CD4-positive, alpha-beta T cell treated with Interleukin-6 at 100 ng/mL for 8 hours (primary cell): ENCODE measurements at places on chromosomes 1 and 21.

DNA sequence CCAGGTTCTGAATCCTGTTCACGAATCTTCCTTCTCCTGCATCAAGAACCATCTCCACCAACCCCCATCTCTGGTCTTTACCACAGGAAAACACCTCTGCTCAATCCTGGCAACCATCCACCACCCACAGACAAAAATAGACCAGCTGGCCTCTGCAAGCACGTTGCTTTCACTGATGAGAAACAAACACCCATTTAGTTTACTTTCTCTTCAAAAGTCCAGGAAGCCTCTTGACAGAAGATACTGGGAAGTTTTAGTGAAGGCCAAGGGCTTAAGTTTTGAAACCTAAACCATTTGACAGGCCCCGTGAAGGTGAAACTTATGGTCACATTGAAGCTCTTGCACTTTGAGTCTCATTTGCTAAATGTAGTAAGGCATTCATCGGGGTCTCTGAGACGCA is 122.6 kb upstream of the PPP2R5A start:
- DNase-seq = peak; percentile 22

GRCh38 chr1:61604261-61604660 is 120.7 kb downstream of the TM2D1 start:
- no peak for DNase-seq

GRCh38 chr1:31624309-31624708 is 6.8 kb downstream of the HCRTR1 start:
- DNase-seq = no peak

DNA sequence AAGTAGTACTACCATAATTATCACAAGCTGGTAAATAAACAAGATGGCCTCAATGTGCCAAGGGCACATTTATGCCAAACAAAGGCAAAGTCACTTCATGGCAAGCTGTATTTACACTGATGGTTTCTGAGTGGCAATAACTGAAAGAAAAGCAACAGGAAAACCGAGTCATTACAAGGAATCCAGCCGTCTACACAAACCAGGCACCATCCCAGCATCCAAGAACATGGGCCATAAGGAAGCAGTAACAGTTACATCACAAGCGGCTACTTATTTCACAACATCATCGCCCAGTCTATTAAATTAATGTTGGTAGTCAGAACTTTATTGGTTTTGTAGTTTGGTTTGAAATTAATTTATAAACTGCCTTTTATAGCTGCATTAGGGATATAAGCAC is 214.2 kb downstream of the RERE start:
- DNase-seq = no peak

GRCh38 chr1:18649693-18650370 is 19.2 kb downstream of the PAX7 start:
- no peak for DNase-seq

GRCh38 chr21:43194303-43195120 is 25.7 kb downstream of the CRYAA start:
- no peak for DNase-seq

GRCh38 chr1:233364695-233365539 is 37.4 kb downstream of the MAP3K21 start:
- no peak for DNase-seq

GRCh38 chr1:117735045-117735992 is 129.5 kb downstream of the TENT5C start:
- DNase-seq = peak; percentile 52

DNA sequence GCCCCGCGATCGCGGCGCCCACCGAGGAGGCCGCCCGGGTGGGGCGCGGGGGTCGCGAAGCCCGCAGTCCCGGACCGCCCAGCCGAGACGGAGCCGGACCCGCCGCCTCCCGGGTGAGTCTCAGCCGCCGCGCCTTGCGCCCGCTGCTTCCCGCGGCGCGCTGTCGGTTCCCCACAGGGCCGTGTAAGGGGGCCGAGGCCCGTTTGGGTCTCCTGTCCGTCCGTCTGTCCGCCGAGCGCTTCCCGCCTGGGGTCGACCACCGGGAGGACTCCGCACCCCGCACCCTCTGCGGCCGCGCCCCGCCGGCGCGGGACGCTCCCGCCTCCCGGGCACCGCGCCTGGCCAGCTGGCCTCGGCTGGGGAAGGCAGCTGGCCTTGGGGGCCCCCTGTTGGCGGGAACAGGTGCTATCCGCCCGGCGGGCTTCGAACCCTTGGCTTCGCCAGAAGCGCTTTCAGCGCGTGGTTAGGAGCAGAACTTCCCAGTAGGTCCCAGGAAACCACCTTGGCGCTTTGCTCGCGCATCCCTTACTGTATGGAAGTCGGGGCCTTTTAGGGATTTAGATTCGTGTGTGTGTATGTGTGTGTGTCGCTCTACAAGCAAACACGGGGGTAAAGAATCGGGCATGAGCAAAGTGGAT is 414 bp downstream of the TMEM51 start:
- no peak for DNase-seq

- DNase-seq = no peak
Observed at GRCh38 chr1:212622906-212623305, 14.3 kb downstream of the ATF3 start.

DNA sequence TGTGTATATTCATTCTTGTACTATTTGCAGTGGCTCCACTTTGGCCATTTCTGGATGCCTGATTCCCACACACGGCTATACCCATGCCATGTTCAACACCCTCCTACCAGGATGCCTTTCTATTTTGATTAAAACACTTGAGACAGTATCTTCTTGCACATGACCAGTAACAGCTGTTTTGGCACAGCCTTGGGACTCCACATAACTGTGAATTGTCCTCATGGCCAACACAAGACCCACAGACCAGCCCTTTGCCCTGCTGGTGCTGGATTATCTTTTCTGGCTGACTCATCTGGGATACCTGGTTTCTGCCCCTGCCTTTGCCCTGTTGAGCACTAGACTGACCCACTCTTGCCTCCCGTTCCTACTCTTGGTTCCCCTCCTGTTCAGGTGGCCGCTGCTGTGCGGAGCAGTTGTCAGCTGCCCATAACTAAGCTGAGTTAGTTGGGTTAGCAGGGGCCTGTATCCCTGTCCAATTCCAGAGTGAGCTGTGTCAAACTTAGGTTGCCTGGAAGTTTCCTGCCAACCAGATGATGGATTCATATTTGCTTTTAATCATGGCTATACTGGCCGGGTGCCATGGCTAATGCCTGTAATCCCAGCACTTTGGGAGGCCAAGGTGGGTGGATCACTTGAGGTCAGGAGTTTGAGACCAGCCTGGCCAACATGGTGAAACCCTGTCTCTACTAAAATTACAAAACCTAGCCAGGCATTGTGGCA is 10.8 kb upstream of the EYA3 start:
- DNase-seq = no peak

DNA sequence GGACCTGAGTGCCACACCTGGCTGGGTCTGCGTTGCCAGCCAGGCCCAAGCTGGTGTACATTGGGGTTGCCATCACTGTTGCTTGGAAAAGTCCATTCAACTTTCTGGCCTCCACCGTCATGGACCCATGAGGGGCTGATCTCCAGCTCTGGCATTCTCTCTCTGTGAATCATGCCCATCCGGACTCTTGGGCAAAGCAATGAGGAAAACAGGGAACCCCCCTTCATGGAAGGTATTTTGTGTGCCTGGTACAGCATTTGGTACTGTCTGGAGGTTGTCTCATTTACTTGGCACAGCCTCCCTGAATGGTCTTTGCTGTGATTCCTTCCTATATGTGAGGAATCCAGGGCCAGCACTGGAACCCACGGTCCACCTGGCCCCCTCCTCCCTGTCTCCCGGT is 99.4 kb downstream of the FOXD2 start:
- no peak for DNase-seq

- DNase-seq = no peak
Observed at GRCh38 chr21:39047046-39047445, 136.2 kb downstream of the PSMG1 start.

- DNase-seq = no peak
Observed at GRCh38 chr1:57894315-57894714, 470.5 kb upstream of the DAB1 start.

DNA sequence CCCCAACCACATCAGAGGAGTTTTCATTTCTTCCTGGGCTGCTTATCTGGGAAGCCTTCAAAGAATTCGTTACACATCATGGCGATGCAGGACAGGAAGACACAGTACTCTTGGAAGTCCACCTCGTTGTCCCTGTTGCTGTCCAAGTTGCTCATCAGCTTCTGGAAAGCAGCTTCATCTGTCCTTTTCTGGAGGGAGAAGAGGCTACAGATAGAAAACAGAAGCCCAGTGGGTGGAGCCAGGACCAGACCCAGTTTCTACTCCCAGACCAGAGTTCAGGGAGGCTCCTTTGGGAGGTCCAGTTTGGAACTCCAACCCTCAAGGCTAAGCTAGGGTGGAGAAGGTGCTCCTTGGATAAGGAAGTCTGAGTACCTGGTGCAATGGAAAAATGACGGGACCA is 1.9 kb downstream of the S100A4 start:
- no peak for DNase-seq

- DNase-seq = no peak
Observed at GRCh38 chr1:205664399-205665017, 15.8 kb downstream of the SLC45A3 start.

GRCh38 chr1:219534991-219535390 is 77.9 kb downstream of the ZC3H11B start:
- DNase-seq = no peak

GRCh38 chr1:161706482-161707347 is at the start of gene FCRLA:
FCRLA (plus strand) TSS chr1:161707229; CDS start chr1:161707265, 36 bp downstream.
- no peak for DNase-seq
